ENCODE measurements at places on chromosomes 7 and 10.
A peak's percentile ranks its signal among the peaks of the same experiment; 100 is the strongest.

- DNase-seq = peak; percentile 87
Measured at GRCh38 chr10:119305860-119306513, 98.6 kb downstream of the GRK5 start.

DNA sequence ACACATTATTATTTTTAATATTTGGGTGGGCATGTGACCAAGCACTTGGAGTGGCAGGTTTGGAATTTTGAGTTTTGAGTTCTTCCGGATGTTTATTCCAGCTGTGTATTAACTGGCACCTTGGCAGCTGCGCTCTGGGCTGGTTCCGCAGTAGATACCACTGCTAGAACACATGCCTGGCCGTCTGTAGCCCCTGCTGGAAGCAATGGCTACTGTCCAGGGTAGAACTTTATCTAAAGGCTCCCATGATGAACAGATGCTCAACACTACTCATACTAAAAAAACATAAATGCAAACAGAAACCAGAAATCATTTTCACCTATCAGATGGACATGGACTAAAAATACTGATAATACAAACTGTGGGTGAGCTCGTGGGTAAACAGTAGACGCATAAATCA, 19.4 kb upstream of the SH3PXD2A start:
- no peak for DNase-seq

- DNase-seq = no peak
Measured at GRCh38 chr7:65974191-65974801, 7.7 kb downstream of the GUSB start.

DNA sequence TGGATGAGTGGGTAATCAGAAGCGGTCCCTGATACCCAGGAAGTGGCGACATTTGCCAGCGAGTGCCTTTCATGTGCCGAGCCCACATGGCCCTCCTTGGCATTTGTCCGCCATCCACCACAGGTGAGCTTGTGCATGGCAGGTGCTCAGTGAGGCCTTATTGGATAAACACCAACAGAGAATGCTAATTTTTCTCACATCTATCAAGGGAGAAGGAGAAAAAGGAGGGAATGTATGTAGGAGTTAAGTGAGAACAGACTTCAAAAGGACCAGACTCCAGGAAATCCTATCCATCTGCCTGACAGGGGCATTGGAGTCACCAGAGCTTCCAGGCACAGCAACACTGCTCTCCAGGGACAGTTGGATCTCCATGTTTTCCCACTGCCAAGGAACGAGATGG, 143.5 kb upstream of the ZMIZ1 start:
- DNase-seq = no peak

GRCh38 chr10:100339236-100339635, 7.8 kb upstream of the SCD start:
- no peak for DNase-seq

DNA sequence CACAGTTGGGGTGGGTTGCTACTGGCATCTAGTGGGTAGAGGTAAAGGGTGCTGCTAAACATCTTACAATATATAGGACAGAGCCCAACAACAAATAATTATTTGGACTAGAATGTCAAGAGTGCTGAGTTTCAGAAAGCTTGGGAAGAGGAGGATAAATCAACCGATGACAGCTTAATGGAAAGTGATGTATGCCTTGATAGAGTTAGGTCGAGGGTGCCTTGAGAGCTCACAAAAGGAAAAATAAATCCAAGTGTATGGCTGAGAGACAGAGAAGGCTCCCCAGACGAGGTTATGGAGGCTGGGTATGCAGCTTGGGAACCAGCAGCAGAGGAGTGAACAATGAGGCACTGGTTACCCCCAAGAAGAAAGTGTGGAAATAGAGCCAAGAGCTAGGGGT, 211.1 kb downstream of the HDAC9 start:
- DNase-seq = no peak

DNA sequence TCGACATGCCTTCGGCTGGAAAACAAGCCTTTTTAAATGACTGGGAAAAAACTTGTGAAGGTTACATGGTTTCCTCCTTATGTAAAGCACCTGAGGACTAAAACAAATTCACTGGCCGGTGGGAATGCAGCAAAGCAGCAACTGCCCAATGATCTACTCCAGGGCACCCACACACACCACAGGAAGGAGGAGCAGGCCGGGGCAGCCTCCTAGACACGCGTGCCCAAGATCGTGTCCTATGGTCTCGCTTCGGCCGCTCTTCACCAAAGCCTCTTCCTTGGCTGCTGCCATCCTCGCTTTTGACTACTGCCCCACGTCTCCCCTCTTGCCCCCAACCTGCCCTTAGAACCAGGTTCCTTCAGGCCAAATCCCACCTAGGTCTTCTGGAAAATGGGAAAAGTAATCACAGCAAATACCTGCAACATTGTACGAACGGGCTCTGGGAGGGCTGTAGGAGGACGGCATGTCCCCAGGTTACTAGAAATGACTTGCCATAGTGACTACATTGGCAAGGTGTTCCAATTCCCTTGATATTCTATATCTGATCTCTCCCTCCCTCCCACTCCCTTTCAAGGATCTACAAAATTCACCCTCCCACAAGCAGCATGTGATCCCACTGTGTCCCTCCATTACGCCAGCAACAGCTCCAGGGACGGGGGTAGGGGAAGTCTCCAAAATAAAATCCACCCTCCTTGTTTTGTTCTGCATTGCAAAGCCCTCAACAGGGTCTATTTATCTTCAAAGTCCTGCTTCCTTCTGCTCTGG, 84.9 kb downstream of the RNF216 start:
- DNase-seq = no peak

GRCh38 chr10:124243702-124244121, 150.3 kb upstream of the CHST15 start:
- no peak for DNase-seq

- no peak for DNase-seq
Measured at GRCh38 chr7:44471850-44472249, 18.6 kb downstream of the NUDCD3 start.

- no peak for DNase-seq
Measured at GRCh38 chr10:58281092-58281752, 12.3 kb downstream of the CISD1 start.

- peak; percentile 63 for DNase-seq
Measured at GRCh38 chr7:77759294-77759889, 38.8 kb downstream of the TMEM60 start.

GRCh38 chr7:34327681-34328080, 330.3 kb upstream of the NPSR1 start:
- DNase-seq = no peak

GRCh38 chr10:113646336-113647201, 17.3 kb downstream of the NRAP start:
- DNase-seq = no peak

DNA sequence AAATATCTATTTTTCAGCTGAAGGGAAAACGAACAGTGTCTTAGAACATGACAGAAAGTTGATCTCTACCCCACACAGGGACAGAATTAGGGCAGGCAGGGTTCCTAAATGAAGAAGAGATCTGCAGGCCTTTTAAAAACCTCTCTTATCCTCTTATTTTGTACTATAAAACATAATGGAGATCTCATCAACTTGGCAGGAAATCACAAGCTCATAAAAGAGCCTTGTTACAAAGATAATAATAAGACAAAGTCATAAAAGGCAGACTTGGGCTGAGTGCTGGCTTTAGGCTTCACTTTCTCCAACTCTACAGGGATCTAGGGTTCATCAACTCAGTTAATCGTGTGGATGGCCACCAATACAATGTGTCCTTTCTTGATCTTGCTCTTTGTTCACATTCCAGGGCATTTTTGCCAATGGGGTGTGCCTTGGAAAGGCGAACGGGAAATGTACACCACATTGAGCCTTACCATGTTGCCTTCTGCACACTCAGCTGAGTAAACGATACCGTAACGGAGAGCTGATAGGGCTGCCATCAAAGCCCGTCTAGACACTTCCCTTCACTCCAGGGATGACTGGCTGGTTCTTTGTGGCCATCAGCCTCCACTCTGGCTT, 7.1 kb upstream of the TEX36 start:
- DNase-seq = no peak

DNA sequence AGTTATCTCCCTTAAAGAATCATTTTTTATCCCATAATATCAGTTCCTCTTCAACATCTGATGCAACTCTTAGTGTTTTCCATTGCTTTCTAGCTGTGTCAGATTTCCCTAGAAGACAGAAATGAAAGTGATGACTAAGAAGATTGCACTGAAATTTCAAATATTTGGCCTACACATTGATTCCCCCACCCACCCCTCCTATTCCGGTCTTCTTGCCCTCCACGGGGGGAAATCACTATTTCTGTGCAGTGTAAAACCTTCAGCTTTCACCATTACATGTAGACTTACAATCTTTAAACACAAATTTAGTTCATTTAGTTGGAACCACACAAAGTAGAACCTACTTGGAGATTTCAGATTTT, 63.7 kb upstream of the IL6 start:
- peak; percentile 87 for DNase-seq

GRCh38 chr7:81664304-81664703, 105.5 kb downstream of the HGF start:
- no peak for DNase-seq

DNA sequence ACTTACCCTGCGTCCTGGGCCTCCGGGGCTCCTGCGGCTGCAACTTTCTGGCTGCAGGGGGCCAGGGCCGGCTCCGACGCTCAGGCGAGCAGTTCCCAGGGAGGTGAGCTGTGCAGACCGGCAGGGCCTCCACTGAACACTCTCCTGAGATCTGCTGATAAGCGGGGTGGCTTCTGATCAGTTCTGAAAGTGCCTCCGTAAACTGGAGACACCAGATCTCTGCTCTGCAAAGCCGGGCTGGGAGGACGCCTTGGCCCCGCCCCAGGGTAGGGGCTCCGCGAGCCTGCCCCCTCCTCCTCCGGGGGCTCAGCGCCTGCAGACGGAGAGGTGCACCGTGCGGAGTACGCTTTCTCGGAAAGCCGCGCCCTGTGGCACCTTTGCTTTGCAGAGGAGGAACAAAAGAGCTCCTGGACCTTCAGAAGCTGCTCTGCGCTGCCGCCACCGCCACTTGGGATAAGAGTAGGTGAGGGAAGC, 141.3 kb upstream of the VKORC1L1 start:
- DNase-seq = no peak
